K562 (cell line): ENCODE measurements at places on chromosomes 6 and 20.
A peak's percentile ranks its signal among the peaks of the same experiment; 100 is the strongest.

GRCh38 chr6:17475606-17476244 is 82.3 kb downstream of the CAP2 start:
- no peak for DNase-seq

DNA sequence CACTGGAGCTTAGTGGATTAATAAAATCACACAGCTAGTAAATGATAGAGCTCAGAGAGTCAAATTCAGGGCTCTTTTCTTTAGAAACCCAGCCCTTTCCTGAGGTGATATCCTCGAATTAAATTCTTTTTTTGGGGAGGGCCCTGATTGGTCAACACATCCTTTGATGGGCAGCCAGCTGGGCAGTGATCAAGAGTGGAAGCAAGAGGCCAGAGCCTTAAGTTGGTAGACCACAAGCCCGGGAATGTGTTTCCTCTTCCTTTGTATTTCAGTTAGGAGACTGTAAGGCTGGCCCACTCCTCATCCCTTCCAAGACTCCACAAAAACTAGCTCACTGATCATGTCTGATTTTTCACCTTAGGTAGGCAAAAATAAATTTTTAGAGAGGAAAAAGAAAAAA is 640.5 kb downstream of the DHX35 start:
- DNase-seq, result no peak

DNA sequence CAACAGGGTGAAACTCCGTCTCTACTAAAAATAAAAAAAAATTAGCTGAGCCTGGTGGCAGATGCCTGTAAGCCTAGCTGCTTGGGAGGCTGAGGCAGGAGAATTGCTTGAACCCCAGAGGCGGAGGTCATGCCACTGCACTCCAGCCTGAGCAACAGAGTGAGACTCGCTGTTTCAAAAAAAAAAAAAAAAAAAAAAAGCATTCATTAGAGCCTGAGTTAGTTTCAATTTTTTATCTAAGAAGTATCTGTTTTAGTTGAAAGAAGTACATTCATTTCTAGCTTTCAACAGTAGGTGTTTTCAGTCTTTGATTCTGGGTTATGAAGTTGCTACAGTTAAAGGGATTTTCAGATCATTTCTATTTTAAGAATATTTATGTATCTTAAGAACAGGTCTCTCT is 42.2 kb downstream of the ZNF292 start:
- no peak for DNase-seq

GRCh38 chr6:62150048-62150663 is 135.9 kb downstream of the KHDRBS2 start:
- peak; percentile 19 for DNase-seq

- no peak for DNase-seq
Measured at GRCh38 chr6:1730882-1731281, 121.2 kb downstream of the FOXC1 start.

- peak; percentile 60 for DNase-seq
Measured at GRCh38 chr20:50541606-50542041, 31.4 kb downstream of the PTPN1 start.

- DNase-seq, result no peak
Measured at GRCh38 chr6:162198925-162199324, 528.6 kb downstream of the PRKN start.

DNA sequence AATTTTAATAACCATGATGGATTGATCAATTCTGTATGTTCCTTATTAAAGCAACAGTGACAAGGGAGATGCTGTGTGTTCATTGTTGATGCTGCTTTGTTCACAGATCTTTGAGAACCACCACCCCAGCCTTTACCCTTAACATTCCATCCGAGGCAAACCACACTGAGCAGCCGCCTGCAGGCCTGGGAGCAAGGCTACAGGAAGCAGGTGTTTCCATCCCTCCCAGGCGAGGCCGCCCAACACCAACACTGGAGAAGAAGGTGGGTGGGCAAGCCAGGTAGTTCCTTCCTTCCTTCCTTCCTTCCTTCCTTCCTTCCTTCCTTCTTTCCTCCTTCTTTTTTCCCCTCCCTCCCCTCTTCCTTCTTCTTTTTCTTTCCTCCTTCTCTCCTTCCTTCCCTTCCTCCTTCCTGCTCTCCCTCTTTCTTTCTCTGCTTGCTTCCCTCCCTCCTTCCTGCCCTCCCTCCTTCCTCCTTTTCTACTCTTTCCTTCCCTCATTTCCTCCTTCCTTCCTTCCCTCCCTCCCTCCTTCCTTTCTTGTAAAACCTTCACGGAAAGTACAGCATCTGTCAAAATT is 13.7 kb downstream of the TTLL2 start:
- peak; percentile 5 for DNase-seq

GRCh38 chr6:14060971-14061370 is 56.6 kb upstream of the CD83 start:
- no peak for DNase-seq

DNA sequence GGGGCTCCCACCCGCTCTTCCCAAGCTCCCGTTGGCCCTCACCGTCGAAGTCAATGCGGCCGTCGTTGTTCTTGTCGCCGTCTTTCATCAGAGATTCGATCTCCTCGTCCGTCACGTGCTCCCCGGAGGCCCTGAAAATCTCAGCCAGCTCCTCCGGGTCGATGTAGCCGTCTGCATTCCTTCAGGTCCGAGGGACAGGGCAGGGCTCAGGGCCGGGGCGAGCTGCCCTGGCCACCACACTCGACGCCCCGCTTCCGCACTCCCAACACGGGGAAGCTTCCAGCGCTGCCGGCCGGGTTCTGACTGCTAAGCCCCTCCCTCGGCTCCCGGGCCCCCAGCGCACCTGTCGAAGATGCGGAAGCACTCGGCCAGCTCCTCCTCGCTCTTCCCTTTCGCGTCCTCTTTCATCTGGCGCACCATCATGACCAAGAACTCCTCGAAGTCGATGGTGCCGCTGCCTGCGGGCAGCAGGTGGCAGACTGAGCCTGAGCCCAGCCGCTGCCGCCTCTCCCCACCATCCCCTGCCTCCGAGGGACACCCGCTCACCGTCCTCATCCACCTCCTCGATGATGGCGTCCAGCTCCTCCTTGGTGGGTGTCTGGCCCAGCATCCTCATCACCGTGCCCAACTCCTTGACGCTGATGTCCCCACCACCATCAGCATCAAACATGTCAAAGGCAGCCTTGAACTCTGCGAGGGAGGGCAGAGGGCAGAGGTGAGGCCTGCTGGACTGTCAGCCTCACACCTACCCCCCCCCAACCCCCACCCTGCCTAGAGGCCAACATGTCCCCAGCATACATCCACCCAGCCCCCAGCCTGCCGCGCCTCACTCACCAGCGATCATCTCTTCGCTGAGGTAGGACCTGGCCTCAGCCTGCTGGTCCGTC is 2.9 kb downstream of the TNNC2 start:
- DNase-seq, result no peak

DNA sequence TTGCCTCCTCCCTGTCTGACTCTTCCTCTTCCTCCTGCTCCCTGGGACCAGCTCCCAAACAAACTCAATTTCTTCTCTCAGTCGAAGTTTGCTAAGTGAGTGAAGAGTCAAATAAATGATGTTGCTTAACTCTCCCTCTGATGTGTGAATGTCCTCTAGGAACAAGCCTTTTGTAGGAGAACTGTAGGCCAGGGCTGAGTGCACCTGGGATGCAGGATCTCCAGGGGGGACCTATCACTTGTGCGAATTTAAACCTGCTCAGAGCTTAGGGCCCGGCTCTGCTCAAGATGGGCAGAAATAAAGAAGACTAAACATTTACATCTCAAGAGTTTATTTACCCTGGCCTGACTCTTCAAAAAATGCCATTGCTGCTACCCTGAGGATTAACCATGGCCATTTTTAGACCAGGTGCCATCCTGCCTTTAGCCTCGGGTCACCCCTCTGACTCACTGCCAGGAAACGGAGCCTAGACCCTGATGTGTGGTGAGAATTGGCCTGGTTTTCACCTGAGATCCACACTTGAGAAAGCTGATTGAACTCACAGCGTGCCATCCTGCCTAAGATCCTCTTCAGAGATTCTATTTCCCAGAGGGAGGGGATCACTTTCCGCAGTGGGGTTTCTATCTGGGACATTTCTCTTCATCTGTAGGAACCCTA is 63.6 kb upstream of the CD93 start:
- peak; percentile 3 for DNase-seq

DNA sequence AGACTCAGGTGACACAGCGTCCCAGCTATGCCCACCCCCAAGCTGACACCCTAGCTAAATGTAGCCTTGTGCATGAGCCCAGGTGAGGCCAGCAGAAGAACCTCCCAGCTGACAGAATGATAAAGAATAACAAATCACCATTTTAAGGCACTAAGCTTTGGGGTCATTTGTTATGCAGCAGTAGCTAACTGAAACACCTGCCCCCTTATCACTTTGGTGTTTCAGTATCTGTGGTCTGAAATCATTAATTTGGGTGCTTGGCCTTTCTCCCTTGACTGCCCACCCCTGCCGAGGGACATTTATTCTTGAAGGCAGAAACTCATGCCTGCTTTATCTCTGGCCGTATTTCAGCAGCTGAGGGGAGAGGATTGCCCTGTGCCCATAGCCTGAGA is 30.0 kb downstream of the DACT2 start:
- no peak for DNase-seq

DNA sequence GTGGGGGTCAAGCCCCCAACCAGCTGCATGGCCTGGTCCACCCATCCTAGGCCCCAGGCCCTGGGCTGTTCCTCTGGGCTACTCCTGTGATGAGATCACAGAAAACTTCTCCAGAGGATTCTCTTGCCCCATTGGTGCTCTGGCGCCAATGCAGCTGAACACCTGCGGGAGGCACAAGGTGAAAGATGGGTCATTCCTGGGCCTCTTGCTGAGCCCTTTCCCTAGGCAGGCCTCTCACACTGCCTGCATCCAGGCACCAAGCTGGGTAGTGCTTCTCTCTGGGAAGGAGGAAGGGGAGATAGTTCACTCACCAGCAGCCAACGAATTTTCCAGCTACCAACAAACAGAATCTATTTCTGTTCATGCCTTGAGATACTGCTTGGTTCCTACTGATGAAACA is 142.1 kb downstream of the PXDC1 start:
- no peak for DNase-seq

DNA sequence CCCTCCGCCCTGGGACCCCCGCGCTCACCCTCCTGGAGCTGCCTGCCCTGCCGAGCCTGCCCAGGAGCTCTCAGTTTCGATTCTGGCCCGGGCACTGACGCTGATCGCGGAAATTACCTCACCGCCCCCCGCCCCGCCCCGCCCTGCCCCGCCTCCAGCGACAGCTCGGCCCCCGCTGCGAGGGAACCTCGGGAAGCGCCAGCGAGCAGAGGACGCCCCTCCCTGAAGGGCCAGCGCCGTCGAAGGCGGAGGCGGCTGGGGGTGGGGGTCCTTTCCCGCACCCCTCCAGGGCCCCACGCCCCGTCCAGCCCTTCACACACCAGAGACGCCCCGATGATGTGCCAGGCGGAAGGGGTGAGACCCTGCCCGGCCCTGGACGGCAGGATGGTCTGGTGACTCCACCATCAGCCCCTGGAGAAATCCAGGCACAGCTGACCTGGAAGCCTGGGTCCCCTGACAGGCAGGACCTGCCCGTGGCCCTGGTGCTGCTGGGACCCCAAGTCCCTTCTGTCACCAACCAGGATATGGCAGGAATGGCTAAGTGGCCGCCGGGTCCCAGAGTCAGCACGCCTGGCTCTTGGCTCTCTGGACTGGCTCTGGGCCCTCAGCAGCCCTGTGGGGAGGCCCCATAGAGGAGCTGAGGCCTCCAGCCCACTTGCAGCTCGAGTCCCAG is at the start of gene HELZ2:
TSS of gene HELZ2 (minus strand) at position 84 of the 673 bp plus-strand sequence. CDS start 1,854 bp downstream, outside the sequence.
- DNase-seq, result peak; percentile 83

DNA sequence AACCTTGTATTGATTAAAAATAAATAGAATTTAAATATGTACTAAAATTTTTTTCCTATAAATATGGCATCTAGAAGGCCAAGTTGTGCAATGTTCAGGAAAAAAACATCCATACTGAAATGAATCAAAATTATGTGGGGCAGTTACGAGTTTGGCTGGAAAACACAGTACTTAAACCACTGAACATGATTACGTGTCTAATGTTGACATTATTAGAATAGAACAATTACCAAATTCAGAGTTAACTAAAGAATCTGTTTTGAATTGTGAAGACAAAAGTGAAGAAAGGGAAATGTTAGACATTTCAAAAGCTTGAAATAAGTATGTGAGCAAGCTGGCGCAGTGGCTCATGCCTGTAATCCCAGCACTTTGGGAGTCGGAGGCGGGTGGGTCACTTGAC is 57.2 kb downstream of the KLHL31 start:
- no peak for DNase-seq

GRCh38 chr20:37421988-37422387 is 76.0 kb downstream of the SRC start:
- no peak for DNase-seq

DNA sequence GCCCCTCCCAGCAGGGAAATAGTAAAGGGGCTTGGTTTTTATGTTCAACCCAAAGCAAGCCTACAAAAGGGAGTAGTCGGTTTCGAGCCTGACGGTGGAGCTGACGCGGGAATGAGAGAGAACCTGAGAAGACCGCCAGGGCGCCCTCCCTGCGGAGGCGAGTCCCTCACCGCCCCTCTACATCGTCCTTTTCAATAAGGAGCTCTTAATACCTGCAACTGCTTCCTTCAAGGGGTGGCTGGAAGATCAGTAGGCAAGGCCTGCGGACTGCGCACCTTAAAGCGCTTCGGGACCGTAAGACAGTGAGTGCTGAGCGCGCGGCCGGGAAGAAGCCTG is 709 bp upstream of the ZNF76 start:
- peak; percentile 67 for DNase-seq

GRCh38 chr6:9554806-9555205 is 860.1 kb downstream of the TFAP2A start:
- DNase-seq, result no peak

DNA sequence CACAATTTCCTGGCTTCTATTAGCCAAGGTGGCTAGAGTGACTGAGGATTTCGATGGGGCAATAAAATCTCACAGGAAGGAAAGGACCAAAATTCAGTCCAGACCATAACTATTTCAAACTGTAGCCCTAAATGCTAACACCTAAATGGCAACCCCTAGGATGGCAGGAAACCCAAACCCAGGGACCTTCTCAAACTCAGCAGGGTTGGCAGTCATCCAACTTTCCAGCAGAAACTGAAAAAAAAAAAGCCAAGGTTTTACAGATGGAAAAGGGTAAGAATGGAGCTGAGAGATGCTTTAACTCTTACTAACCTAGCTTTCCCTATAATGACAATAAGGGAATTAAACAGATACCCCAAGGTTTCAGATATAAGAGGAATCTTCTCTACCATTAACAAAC is 10.5 kb downstream of the IBTK start:
- no peak for DNase-seq

- DNase-seq, result no peak
Measured at GRCh38 chr6:114288701-114289495, 53.9 kb downstream of the HS3ST5 start.
